Fibroblast of lung (primary cell): ENCODE measurements at places on chromosomes 2 and 18.

GRCh38 chr2:188983427-188984064 lies 9.4 kb downstream of the COL3A1 start:
- DNase-seq: peak; percentile 93

- no peak for DNase-seq
These were observed 86.0 kb downstream of the PTRHD1 start for GRCh38 chr2:24707143-24707542.

DNA sequence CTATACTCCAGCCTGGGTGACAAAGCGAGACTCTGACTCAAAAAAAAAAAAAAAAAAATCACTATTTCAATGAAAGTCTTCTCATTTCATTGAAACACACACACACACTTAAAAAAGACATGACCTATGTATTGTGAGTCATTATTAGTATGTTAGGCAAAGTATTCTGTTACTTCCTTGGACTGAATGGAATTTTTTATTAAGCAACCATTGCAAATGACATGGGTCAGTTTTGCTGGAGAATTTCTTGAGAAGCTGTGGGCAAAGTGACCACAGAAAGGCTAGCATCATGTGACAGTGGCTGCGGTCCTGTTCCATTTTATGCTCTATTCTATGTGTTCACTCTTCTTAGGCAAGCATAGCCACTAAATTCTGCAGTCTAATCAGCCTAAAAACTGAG lies 695.7 kb downstream of the TDRD15 start:
- DNase-seq: peak; percentile 81

GRCh38 chr18:55651236-55651635 lies 63.2 kb upstream of the TCF4 start:
- no peak for DNase-seq

- DNase-seq: peak; percentile 100
These were observed 97.1 kb upstream of the SERTAD2 start for GRCh38 chr2:64750817-64751285.

GRCh38 chr2:199946836-199947235 lies 8.5 kb downstream of the TYW5 start:
- DNase-seq: no peak

GRCh38 chr2:23694058-23695045 lies 232.6 kb downstream of the ATAD2B start:
- DNase-seq: no peak

DNA sequence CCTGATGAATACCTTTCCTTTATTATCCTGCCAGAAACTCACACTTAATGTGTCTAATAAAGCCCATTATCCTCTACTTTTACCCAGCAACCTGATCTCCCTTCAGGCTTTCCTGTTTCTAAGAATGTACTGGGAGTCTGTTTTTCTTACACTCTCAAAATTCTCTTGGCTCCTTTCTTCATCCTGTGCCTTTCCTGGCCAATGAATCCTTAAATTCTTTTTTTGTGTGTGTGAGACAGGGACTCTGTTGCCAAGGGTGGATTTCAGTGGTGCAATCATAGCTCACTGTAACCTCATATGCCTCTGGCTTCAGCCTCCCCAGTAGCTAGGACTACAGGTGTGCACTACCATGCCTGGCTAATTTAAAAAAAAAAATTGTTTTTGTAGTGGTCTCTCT lies 72.7 kb downstream of the MAP2 start:
- peak; percentile 75 for DNase-seq

GRCh38 chr2:173934895-173935294 lies 30.3 kb downstream of the SP3 start:
- no peak for DNase-seq

GRCh38 chr2:187614756-187615155 lies 60.5 kb upstream of the TFPI start:
- peak; percentile 60 for DNase-seq

DNA sequence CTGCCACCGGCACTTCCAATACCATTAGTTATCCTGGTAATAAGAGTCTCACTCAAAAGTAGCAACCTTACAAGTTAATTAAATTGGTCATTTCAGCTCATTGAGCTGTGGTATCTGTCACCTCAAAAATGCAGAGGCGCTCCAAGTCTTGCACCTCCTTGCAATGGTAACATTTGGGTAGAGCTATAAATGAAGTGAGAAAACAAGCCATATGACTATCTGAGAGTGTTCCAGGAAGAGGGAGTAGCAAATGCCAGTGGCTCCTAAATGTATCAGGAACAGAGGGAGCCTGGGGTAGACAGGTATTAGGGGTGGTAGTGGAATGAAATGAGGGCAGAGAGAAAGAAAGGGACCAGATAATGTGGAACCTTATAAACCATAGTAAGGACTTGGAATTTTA lies 6.0 kb upstream of the ZSCAN30 start:
- DNase-seq: no peak

DNA sequence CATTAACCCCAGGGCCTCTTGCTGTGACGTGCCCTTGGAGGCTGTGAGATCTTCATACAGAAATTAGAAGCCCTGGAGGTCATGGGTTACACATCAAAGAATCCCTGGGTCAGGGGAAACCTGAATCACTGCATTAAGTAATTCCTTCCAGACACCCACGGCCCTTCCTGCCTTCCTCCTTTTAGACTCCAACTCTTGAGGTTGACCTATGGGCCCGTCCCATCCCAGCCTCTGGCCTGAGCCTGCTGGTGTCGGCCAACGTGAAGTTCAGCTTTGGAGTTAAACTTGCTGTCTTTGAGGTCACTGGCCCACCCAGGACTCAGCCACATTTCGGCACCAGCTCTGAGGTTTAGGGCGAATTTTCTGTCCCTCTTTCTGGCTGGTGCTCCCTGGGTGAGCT lies 198.3 kb downstream of the ACKR3 start:
- DNase-seq: no peak

- no peak for DNase-seq
These were observed 435.8 kb upstream of the DDX18 start for GRCh38 chr2:117378653-117379052.

DNA sequence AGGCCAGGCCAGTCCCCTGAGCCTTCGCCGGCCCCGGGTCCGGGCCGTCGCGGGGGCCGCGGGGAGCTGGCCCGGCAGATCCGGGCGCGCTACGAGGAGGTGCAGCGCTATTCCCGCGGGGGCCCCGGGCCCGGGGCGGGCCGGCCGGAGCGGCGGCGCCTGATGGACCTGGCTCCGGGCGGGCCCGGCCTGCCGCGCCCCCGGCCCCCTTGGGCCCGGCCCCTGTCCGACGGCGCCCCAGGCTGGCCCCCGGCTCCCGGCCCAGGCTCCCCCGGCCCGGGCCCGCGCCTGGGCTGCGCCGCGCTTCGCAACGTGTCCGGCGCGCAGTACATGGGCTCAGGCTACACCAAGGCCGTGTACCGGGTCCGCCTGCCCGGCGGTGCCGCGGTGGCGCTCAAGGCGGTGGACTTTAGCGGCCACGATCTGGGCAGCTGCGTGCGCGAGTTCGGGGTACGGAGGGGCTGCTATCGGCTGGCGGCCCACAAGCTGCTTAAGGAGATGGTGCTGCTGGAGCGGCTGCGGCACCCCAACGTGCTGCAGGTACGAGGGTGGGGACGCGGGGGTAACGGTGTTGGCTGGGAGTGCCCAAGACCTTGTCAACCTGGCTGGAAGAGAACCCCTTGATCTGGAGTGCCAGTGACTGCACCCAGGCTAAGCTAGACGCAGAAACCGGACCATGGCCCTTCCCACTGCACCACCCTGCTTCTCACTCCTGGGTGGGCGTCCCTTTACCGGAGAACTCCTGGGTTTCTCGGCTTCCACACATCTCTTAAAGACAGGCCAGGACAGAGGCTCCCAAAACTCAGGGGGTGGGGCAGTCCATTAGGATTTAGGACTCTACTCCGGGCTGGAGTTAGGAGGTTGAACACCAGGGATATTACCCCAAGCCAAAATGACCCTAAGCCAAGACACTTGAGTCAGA lies 739 bp downstream of the PKDCC start:
- DNase-seq: peak; percentile 23

DNA sequence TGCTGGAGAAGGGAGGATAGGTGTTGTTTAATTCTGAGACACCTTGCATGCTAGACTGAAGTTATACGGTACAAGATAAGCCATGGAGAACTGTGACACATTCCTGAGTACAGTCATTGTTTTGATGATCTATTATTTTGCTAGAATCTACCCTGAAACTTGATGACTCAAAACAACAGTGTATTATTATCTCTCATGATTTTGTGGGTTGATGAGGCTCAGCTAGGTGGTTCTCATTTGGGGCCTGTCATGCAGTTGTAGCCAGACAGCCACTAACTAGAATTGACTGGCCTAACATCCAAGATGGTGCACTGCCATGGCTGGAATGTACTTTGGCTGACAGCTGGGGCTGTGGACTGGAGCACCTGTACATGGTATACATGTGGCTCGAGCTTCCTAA lies 5.4 kb upstream of the IL1R1 start:
- no peak for DNase-seq

DNA sequence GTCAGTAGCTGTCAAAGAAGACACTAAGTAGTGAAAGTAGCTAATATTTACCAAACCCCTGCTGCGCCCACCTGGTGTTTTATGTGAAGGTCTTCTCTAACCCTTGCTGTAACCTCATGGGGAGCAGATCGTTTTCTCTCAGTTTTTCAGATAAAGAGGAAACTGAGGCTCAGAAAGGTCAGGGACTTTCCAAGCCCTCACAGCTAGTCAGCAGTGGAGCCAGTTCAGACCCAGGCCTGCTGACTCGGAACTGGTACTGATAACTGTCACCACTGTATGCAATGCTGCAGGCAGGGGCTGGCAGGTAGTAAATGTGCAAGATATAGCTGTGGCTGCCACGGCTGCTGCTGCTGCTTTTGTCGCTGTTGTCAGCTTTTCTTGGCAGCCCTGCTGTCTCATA lies 69.1 kb downstream of the LRRFIP1 start:
- no peak for DNase-seq

GRCh38 chr18:36798738-36799473 lies 29.9 kb downstream of the TPGS2 start:
- DNase-seq: peak; percentile 54

DNA sequence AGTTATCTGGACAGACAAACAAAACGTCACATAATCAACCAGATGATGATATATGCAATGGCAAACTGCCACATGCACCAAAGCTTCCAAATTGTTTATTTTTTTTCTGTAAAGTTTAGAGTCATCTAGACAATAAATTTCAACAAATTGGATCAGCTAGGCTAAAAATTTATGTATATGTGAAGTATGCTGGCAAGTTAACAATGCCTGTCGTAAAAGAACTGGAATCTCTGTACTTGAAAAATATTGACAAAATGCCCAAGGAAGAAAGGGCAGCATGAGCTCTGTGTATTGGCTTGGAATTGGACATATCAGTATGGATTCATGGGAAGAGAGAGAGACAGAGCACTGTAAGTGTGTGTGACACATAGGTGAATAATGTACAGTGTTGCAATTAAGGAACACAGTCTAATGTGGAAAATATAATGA lies 309.8 kb downstream of the ERBB4 start:
- DNase-seq: peak; percentile 31

- no peak for DNase-seq
These were observed 73.5 kb downstream of the GULP1 start for GRCh38 chr2:188365058-188365641.

GRCh38 chr2:119730671-119731177 lies 29.0 kb upstream of the PTPN4 start:
- no peak for DNase-seq

- no peak for DNase-seq
These were observed 163.5 kb upstream of the FBXO11 start for GRCh38 chr2:48069769-48070168.
